ENCODE measurements at places on chromosomes 4 and X.

GRCh38 chr4:69731241-69731640, 29.2 kb downstream of the SULT1B1 start:
- no peak for DNase-seq

DNA sequence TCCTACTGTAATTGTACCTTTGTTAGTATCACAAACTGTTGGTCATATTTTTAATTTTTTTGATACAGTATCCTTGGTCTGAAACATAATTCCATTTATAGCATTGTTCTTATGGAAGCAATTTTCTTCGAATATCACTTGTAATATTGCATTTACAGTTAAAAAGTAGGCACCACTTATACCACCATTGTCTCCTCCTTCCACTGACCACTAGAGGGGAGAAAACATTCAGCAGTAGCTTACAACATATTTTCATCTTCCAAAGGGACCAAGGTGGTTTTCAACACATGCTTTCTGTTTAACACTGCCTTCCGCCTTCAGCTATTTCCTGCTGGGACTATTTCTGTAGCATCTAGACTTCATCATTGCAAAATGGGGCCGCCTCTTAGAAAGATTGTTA, 146.2 kb downstream of the COL4A6 start:
- DNase-seq: no peak

DNA sequence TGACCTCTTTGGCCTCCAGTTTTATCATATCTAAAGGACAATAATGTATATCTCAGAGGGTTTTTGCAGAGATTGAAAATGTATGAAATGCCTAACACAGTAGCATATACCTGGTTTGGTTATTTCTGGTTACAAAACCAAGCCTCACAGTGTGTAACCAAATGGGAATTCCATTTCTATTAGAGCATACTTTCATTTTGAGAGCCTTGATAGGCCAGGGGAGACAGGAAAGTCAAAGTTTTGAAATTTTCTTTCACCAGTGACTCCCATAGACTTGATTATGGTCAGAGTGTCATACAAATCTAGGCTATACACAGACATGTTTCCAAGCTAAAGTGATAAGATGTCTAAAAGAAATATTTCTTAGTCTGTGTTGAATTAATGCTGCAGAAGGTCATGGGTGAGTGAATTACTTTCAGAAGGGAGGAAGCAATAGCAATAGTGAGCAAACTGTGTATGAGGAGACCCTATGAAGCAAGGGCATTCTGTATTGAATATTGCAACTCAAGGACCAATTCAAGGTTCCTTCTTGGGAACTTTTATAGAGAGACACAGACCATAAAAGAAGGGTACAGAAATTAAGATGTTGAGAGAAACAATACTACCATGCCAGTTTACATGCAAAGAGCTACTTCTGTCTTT, 151.1 kb downstream of the PDE5A start:
- DNase-seq: no peak

DNA sequence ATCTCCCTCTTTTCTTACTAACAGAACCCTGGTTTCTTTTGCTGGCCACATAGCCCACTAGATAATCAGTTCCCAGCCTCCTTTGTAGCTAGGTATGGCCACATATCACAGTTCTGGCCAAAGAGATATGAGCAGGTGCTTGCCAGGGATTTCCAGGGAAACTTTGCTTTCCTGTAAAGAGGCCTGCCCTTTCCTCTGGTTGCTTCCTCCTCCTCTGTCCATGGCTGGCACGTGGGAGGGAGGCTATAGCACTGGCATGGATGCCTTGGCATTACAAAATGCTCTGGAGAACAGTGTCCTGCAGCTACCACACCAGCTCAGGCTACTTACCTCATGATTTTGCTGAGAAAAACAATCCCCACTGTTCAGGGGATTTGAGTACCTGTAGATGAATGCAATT, 27.5 kb downstream of the RAB33B start:
- DNase-seq: no peak

DNA sequence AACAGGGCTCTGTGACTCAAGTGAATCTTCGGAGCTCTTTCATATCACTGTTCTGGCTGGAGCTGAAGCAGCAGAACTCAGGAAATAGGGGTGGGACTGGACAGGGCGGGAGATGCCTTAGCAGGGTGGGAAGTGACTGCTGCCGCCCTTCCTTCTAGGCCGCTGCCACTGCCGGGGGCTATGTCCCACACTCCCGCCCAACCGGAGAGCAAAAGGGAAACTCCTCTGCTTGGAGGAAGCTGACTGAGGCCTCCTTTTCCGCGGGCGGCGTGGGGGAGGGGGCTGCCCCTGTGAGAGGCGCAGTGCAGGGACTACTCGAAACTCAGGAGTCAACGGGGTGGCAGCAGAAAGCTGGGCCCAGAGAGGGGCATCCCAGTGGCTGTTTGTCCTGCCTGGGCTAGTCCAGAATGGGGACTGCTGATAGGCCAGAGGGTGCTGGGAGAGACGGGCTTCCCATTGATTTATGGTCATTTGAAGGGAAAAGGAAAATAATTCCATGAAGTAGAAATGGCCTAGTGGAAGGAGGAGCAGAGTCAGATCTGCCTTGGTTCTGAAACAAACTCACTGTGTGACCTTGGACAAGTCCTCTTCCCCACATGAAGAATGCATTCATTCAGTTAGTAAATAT, 36.9 kb downstream of the STARD8 start:
- no peak for DNase-seq

GRCh38 chr4:89171176-89171805, 60.0 kb downstream of the TIGD2 start:
- DNase-seq: no peak

DNA sequence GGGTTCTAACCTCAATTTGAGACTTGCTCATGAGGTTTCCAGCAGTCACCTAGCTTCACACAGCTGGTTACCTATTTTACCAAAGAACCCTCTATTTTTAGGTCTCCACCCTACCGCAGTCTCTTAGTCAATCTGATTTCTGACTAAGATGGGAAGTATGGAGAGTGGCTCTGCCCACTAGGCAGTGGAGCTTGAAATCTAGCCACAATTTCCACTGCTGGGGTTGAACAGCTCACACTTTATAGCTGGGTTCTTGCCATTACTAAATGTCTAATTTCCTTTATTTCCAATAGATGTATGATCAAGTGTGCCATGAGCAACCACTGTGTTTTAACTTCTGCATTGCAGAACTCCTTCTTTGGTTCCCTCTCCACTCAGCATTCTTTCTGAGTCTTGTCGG, 43.1 kb downstream of the GASK1B start:
- DNase-seq: no peak

Measured in ureter (tissue), 1 donor.